ENCODE measurements at places on chromosomes 2 and 18.
A peak's percentile ranks its signal among the peaks of the same experiment; 100 is the strongest.

DNA sequence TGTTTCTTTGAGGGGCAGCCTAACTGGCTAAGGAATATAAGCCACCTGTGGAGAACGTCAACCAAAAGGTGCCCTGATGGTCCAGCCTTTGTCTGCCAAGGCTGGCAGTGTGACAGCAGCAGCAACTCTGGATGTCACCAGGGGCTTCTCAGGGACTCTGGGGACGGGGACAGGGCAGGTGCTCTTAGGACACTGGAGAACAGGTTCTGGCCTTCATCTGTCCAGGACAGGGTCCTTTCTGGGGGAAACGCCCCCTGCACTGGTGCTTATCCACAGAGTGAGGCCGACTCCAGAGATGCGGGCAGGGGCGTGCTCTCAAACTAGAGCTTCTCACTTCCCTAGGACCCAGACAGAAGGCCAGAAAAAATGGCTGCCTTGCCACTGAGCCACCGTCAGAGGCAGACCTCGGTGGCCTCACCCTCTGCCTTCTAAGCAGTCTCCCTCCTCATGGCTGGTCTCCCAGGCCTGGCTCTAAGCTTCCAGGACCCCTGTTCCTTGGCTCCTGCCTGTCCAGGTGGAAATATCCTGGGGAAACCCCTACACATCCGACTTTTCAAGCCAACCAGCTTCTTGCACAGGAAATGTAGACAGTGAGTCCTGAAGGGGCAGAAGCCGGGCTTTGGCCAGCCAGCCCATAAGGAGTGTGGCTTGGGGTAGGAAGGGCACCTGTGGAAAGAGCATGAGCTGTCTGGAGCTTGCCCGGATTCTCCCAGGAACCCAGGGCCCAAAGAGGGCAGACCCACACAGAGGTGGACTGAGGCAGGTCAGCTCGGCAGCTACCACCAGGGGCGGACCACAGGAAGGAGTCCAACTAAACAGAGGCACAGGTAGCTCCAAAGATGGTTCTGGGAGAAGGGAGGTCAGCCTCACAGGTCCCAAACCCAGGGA, 11.3 kb upstream of the SFXN5 start:
- DNase-seq: no peak

DNA sequence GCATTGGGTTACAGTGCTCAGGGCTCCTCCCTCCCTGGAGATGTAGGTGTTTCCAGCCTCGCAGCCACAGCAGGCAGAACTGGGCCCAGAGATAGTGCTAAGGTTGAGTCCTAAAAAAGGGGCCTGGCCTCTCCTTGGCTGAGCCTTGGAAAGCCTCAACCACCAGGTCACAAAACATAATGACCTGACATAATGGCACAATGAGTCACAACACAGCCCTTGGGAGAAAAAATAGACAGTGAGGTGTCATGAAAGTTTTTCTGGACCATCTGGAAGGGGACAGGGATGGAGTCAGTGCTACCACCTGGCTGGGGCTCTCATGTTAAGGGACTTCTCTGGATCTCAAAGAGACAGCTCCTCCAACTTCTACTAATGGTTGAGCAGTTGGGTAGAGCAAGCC, 92.4 kb upstream of the LCLAT1 start:
- DNase-seq: no peak

GRCh38 chr2:140353541-140353940, 1573.4 kb upstream of the NXPH2 start:
- peak; percentile 6 for DNase-seq

DNA sequence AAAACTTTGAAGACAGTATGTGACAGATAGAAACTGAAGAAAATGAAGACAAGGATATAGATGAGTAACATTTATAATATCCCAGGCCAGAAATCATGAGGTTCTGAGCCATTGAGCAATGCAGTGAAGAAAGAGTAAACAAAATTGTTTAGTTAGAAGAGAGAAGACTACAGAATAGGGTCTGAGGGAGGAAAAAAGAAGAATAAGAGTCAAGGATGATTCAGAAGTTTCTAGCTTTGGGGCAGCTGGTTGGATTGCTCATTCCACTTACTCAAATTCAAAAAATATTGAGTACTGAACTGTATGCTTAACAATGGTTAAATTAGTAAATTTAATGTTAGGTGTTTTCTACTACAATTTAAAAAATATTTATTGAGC, 155.0 kb upstream of the OTX1 start:
- no peak for DNase-seq

Data from T47D (cell line).